HCT116 (cell line): ENCODE measurements at places on chromosomes 2 and 18.

DNA sequence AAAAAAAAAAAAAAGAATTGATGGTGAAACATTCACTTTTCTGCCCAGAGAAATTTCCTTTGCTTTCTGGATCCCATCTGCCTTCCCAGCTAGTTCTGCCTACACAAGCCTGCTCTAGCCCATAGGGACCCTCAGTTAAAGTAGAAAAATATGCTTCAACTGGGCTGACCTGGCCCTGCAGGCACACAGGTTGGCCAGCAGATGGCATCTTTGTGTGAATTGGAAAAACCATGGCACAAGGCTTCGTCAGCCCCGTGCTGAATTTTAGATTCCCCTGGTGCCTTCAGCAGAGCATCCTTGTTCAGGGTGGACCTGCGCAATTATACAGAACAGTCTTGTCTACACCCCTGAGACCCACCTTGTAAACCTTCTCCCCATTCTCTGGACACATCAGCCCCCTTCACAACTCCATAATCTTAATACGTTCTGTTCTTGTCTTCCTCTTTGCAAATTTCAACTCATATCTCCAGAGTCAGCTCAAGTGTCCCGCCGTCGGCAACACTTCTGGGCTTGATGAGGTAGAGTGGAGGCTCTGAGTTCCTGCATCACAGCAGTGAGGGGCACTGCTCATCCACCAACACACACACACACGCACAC is 114.5 kb downstream of the INSIG2 start:
- no peak for DNase-seq

DNA sequence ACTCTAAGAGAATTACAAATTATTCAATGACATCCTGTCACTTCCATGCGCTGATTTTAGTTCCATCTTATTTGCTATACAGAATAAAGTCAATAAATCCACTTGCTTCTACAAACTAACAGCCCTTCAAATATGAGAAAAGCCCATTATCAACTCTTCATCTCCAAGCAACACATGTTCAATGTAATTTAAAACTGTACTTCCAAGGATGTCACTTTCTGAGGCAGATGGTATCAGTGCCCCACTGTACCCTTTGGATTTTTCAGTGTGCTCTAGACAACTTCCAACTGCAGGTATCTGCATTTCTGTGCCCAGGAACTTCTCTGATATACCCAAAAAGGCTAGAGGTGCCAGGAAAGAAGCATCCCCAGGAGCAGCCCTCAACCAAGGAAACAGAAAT is 87.6 kb downstream of the SMAD2 start:
- DNase-seq = no peak

GRCh38 chr18:21803495-21803894 is 62.9 kb downstream of the MIB1 start:
- DNase-seq = no peak

DNA sequence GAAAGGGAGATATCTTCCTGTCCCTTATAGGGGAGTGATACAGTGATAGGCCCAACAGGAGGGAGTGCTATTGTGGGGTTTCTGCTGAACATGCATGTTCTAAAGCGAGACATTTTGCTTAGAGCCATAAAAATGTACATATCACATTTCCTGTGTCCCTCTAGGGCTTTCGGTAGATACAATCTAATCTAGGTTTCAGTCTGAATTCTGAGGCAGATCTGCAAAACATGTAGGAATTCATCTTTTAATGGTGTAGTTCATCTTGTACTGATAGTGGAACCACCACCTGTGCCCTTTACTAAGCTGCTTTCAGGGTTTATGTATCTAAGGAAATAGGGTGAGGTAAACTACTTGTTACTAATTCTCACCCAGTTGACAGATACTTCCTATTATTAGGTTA is 73.8 kb downstream of the SPTBN1 start:
- no peak for DNase-seq

DNA sequence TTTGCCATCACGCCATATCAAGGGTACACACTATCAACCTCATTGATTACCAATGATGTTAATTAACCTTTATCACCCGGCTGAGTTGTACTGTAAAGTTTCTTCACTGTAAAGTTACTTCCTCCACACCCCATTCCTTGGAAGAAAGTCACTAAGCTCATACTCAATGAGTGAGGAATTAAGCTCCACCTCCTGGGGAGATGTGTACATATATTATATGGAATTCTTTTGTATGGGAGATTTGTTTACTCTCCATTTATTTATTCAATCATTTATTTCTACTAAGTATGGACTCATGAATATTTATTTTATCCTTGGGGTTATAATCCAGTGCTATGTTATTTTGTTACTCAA is 56.8 kb downstream of the C2orf74 start:
- DNase-seq = no peak
